HS-27A (cell line): ENCODE measurements at places on chromosomes 7 and 10.

- DNase-seq = no peak
These were observed 80.1 kb upstream of the EMX2 start for GRCh38 chr10:117462424-117462792.

- DNase-seq = no peak
These were observed 31.7 kb upstream of the CASD1 start for GRCh38 chr7:94477878-94478277.

- DNase-seq = no peak
These were observed 236.2 kb downstream of the TCERG1L start for GRCh38 chr10:131075218-131075770.

GRCh38 chr7:140841166-140841715, 83.5 kb downstream of the BRAF start:
- no peak for DNase-seq

DNA sequence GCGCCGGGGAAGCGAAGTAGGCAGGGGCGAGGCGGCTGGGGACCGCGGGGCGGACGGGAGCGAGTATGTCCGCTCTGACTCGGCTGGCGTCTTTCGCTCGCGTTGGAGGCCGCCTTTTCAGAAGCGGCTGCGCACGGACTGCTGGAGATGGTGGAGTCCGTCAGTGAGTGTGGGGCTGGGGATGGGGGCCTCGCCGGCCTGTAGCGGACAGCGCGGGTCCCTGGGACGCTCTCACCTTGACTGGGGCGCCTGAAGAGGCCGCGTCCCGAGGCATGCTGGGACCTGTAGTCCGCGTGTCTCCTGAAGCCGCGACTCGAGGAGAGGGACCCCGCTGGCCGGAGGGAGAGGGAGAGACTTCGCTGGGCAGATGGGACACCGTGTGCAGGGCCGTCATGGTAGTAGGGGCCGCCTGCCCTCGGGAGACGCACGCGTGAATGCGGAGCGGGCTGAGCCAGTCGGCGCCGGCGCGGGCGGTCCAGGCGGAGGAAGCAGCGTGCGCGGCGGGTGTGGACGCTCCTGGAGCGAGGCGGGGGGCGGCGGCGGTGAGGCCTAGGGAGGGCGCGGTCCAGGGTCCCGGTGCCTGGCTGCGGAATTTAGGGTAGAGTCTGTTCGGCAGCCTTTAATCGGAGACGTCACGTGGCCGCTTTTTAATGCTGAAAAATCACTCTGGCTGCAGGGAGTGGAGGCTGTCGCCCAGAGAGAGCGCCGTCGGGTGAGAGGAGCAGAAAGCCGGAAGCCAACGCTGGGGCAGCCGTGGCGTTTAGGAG, at the start of gene NDUFB2:
TSS of gene NDUFB2 (plus strand) at position 29 of the 767 bp plus-strand sequence. CDS start at position 66, 37 bp downstream.
- peak; percentile 64 for DNase-seq

- DNase-seq = no peak
These were observed 507 bp downstream of the PDZD8 start for GRCh38 chr10:117374506-117375359.

GRCh38 chr10:14875941-14876340, 2.7 kb upstream of the SUV39H2 start:
- DNase-seq = no peak

DNA sequence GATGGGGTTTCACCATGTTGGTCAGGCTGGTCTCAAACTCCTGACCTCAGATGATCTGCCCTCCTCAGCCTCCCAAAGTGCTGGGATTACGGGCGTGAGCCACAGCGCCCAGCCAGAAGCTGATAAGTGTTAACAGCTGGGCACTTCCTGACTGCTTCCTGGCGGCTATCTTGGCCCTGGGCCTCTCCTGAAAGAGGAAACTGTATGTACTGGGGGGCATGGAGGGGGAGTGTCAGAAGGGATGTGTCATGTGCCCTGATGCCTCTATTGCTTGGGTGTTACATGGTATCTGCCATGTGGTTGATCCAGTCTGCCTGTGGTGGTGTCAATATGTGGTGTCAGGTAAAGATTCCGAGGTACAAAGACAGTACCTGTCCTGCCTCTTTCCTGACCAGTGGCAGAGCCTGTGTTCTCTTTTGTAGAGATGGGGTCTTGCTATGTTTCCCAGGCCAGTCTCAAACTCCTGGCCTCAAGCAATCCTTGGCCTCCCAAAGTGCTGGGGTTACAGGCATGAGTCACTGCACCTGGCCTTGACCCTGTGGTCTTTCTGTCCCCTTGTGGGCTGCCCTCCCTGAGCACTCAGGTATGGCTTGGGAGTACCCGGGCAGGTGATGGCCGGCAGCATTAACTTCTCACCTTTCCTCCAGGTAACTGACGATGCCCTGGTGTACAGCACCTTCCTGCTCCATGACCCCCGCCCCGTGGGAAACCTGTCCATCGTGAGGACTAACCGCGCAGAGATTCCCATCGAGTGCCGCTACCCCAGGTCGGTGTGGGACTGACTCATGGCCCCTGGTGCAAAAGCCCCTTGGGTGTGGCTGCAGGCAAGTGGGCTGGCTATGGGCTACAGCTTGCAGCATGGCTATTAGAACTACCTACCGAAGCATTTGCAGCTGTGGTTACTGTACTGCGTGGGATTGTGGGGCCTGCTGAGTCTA, 4.4 kb downstream of the ZP3 start:
- DNase-seq = no peak

DNA sequence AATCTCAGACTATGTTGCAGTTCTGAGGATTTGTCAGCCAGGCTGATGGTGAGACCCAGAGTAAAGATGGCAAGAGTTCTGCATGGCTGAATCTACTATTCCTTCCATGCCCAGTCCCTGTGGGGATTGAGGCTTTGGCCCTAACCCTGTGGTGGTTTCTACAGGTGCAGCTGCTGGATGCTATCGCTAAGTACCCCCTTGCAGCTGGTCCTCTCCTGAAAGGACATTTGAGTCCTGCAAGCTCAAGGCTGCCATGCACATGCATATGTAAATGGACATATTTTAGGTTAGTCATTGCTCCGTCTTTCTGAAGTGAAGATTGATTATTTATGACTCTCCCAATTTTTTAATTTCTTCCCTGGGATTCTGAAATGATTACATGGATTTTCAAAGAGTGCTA, 1122.2 kb upstream of the CELF2 start:
- no peak for DNase-seq

DNA sequence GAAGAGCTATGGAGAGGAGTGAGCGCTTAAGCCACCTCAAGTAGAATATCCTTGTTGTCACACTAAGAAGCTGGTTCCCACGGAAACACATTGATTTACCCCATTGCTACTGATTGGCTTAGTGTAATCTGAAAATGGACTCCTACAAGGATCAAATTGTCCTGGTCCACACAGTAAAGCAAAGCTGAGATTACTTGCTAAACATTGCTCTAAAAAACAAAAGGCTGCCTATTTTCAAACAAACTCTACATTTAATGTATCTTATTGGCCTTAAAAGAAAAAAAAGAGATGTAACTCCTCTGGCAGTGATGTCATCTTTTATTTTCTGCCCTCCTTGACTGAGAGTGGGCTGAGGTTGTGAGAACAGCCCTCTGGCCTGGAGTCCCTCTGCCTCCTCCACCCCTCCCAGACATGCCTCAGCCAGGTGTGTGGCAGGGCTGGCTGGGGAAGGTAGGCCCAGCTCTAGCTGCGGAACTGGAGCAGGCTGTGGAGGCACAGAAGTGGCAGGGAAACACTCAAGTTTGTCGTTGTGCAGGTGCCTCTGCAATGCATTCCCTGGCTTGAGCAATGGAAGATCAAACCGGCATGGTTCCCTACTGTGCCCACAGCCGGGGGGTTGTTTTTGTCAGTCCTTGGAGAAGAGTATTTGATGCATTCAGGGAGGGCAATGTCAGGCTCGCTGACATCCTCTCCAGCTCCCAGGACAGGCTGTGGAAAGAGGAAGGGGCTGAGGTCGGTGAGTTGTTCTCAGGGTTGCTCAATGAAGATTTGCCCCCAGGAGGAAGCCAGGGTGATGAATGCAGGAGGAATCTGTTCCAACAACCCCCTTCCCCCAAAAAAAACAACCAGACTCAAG, 9.1 kb downstream of the KLF6 start:
- DNase-seq = no peak

GRCh38 chr10:23314835-23315239, 29.8 kb downstream of the C10orf67 start:
- no peak for DNase-seq

- DNase-seq = no peak
These were observed 101.0 kb upstream of the IKZF1 start for GRCh38 chr7:50203521-50203920.

DNA sequence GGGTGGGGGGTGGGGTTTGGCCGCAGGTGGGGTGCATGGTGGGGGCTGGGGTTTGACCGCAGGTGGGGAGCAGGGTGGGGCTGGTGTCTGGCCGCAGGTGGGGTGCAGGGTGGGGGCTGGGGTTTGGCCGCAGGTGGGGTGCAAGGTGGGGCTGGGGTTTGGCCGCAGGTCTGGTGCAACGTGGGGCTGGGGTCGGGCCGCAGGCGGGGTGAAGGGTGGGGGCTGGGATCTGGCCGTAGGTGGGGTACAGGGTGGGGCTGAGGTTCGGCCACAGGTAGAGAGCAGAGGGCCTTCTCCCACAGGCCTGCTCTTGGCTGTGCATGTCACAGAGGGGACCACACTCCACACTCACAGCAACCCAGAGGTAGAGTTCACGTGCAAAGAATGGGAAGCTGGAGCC, 586.6 kb downstream of the PTPRN2 start:
- DNase-seq = no peak

DNA sequence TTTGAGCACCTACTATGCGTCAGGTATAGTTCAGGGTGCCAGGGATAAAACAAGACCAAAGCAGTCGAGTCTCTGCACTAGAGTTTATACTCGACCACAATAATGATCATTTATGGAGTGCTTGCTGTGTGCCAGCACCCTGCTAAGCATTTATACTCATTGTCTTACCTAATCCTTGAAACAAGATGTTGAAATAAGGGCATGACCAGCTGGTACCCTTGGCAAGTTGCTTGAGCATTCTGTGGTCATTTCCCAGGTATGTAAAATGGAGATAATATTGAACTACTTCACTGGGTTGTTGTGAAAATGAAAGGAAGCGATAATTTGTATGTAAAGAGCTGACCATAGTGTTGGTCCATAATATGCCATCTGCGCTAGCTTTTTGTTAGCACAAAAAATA, 185.4 kb downstream of the CYP26A1 start:
- DNase-seq = no peak

DNA sequence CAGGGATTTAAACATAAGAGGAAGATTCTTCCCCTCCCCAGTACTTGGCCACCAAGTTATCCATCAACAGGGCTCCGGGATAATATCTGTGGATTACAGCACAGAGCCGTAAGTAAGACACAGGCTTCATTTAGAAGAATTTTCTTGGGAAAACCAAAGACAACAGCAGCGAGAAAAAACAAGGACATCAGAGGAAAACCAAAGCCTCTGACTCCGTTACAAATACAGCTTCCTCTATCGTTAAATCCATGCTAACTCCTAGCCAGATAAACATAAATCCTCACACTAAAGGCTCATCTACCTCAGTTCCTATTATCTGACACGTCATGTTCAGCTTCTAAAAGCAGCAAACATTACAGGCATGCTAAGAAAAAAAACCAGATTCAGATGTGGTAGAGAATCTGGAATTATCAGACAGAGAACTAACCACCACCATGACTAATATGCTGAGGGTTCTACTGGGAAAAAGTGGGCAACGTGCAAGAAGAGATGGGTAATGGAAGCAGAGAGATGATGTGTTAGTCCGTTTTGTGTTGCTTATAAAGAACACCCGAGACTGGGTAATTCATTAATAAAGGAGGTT, 48.4 kb downstream of the BRI3 start:
- DNase-seq = no peak

DNA sequence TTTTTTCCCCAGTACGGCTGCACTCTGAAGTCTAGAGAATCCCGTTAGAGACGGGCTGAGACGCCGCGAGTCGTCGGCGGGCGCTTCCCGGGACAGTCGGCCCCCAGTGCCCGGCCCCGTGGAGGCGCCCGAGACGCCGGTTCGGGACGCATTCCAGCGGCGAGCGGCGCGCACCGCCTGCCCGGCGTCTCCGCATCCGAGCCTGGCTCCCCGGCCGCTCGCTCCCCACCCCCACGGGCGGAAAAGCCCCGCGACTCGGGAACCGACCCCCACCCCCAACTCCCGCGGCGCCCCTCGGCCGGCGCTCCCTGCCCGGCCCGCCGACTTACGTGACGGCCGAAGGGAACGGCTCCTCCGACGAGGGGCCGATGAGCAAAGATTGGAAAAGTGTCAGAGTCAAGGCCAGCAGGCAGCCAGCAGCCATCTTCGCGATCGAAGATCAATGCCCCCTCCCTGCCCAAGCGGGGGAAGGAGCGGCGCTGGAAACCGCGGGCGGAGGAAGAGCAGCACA, 486 bp downstream of the CACNA2D1 start:
- DNase-seq = peak; percentile 22

DNA sequence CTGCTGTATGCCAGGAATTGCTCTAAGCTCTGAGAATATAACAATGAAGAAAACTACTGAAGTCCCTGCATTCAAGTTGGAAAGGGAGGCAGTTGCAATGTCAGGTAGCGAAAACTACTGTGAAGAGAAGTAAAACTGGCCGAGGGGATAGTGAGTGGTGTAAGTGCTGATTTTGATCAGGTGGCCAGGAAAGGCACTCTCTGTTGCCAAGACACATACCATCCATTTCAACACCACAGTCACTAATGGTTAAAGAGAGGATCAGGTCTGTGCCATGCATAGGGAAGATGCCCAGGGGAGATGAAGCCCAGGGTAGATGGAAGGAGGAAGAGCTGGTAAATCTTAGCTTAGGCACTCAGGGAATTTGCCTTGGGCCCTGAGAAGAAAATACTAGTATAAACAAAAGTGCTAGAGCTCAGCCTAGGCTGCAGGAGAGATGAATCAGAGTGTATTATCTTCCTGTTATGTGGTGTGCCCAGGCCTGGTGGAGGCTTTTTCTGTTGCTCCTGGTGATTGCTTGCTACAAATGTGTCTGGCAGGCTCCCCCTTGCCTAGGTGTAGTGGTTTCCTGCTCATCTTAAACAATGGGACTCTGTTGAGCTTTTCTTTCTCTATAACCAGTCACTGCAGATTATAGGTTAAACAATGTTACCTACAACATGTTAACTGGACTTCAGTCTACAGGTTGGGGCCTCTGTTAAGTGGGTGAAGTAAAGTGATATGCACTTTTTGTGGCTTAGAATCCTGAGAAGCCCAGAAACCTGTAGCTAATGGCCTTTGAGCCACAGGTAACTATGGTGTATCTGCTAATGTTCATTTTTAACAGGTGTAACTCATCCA, 125.5 kb downstream of the LRRC4 start:
- no peak for DNase-seq

DNA sequence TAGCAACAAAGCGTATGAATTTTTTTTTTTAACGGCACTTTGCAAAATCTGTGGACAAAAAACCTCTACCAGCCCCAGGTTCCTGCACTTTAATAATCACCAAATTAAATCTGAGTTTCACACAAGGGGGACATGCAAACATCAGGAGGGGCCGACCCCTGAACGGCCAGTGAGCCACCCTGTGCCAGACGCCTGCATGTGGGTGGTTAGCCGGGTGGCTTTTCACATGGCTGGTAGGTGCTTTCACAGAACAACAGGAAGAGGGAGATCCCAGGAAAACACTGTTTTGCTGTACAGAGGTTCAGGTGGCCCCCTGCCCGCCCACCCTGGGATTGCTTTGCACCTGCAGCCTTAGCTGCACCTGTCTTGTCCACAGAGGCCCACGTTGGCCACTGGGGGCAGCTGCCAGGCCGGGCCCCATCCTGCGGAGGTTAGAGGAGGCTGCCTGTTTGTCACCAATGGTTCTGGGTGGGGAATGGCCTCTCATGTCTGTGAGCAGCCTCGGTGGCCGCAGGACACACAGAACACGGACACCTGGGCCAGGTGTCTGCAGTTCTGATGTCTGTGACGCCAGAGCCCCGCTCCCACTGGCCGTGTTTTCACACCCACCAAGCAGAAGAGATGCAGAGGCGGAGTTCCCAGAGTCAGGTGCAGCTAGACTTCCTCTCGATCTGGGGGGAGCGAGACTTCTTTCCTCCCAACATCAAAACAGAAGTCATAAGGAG, 107.7 kb downstream of the FAM53B start:
- DNase-seq = no peak

- DNase-seq = no peak
These were observed 32.9 kb upstream of the SDK1 start for GRCh38 chr7:3267966-3268690.
